ENCODE measurements at places on chromosomes 6 and 20.

- DNase-seq, result no peak
Observed at GRCh38 chr6:82843291-82843885, 222.3 kb downstream of the UBE3D start.

GRCh38 chr6:157981395-157982101, at the start of gene SYNJ2:
SYNJ2 (plus strand) TSS chr6:157981863; CDS start chr6:157981962, 99 bp downstream.
- peak; percentile 44 for DNase-seq

GRCh38 chr6:128491610-128492206, 28.7 kb downstream of the PTPRK start:
- no peak for DNase-seq

- no peak for DNase-seq
Observed at GRCh38 chr20:53961527-53961926, 108.9 kb downstream of the BCAS1 start.

GRCh38 chr6:157058574-157058973, 264.7 kb downstream of the TMEM242 start:
- no peak for DNase-seq

- no peak for DNase-seq
Observed at GRCh38 chr6:55405474-55406235, 78.4 kb downstream of the GFRAL start.

- DNase-seq, result no peak
Observed at GRCh38 chr20:4830696-4831095, 109.0 kb downstream of the PRND start.

Measured in gastrocnemius medialis (tissue), 4 donors.